ENCODE measurements at places on chromosomes 2 and 18.

- DNase-seq: no peak
Observed at GRCh38 chr18:44356566-44357157, 324.0 kb upstream of the SETBP1 start.

DNA sequence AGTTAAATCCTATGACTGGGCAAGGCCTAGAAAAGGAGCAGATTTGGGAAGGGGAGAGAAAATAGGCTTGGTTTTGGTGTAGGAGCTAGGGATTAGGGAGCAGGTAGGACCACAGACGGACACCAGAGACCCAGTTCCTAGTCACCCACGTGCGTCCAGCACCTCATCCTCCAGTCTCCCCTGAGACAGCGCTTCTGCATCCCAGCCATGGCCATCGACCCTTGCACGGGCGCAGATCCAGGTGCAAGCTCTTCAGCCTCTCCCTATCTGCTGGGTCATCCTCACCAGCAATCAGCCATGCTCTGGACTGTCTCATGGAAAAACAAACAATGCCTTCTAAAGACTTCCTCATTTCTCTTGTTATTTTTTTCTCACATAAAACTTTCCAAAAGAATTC is 246.8 kb upstream of the RAB6C start:
- no peak for DNase-seq

GRCh38 chr2:241516520-241516965 is 8.2 kb upstream of the STK25 start:
- DNase-seq: no peak

- no peak for DNase-seq
Observed at GRCh38 chr2:164115806-164116205, 380.0 kb upstream of the FIGN start.

DNA sequence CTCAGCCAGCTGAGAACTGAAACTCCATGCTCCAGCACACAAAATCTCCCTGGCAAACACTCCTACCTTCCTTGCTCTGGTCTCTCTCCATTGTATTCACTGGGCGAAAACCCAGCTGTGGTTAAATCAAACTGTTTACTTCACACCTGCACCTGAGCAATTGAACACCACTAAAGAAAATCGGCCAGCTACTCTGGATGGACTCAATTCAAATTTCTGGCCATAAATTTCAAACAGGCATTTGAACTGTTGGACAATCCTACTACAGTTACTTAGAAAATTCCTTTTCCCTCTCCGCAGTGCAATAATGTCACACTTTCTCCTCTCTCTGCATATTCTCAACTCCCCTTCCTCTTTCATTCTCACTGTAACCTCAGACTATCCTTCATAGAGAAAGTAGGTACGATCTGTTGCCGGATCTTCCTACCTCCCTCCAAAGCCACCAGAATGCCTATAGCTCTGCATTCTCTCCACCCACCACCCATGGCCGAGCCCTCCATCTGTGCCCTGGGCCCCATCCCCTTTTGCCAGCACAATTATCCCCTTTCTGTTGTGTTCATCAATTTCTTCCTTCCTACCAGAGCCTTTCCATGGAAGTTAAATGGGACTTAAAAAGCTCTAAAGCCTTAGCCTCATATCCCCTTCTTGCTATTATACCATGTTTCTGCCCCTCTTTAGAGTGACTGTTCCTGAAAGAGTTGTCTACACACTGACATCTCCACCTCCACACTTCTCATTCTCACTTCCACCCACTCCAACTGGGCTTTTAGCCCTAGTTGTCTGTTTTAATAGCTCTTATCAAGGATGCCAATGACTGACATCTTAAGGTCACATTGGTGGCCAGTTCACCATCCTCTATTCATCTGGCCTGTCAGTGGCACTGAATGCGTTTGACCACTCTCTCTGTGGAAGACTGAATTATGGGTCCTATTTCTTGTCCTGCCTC is 127.5 kb upstream of the SLC1A4 start:
- no peak for DNase-seq

GRCh38 chr2:9497017-9497416 is 22.7 kb downstream of the IAH1 start:
- DNase-seq: no peak

DNA sequence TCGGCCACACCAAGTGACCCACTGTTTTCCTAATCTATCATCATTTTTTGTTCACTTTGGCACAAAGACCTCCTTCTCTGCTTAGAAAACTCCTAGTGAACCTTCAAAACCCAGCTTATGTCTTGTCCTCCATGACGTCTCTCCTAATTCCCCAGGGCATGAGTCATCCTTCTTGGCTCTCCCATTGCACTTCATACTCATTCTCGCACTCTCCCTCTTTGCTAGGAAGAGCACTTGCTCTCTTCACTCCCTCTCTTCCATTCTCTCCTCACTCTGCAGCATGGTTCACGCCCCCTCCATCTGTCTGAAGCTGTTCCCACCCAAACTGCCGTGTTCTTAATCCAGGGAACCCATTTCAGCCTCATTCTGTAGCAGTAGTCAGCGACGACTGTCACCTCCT is 103.9 kb downstream of the MRO start:
- DNase-seq: no peak

GRCh38 chr2:133651861-133652260 is 83.6 kb upstream of the NCKAP5 start:
- DNase-seq: no peak

DNA sequence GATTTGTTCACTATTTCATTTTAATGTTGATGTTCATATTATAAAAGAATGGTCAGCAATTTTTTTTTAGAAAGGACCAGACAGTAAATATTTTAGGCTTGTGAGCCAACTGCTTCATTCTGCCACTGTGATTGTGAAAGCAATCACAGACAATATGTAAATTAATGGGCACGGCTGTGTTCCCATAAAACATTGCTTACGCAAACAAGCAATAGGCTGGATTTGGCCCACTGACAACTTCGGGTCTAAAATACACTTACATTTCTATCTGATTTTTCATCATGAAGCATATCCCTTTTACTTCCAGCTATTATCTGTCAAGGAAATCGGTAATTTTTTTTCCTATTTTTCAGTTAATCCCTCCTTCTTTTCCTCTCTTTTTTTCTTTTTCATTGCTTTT is 182.2 kb upstream of the CDH2 start:
- DNase-seq: no peak

- DNase-seq: no peak
Observed at GRCh38 chr2:129199501-129199900, 780.0 kb upstream of the RAB6C start.

DNA sequence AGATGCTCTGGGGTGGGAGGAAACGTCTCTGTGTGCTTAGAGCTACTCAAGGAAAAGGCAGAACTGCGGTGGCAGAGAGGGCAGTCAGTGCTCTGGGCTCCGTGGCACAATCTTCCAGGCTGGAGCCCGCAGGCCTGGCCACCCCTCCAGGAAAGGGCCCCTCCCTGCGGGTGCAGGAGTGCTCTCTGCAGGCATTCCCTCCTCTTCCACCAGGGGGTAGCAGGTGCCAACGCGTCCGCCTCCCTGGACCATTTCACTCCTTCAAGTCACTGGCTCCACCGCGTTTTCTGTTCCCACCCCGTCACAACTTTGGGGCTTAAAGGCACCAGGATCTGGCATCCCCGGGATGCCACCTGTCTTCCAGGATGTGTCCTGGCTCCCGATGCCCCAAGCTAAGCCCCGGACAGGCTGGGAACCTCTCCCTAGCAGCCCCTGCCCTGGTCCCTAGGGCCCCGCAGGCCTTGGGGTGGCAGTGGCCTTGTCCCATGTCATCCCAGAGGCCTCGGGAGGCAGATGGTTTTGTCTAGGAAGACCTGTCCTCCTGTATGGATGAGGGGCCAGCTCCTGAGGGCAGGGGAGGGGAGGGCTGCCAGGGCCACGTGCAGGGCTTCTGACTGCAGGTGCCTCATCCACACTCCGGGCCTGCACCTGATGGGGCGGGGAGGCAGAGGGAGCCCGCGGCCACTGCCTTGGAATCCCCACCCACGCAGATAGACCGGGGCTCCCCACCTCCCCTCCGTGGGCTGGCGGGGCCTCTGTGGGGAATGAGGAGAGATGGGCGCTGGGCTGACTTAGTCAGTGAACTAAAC is 26.4 kb downstream of the KCNIP3 start:
- no peak for DNase-seq

DNA sequence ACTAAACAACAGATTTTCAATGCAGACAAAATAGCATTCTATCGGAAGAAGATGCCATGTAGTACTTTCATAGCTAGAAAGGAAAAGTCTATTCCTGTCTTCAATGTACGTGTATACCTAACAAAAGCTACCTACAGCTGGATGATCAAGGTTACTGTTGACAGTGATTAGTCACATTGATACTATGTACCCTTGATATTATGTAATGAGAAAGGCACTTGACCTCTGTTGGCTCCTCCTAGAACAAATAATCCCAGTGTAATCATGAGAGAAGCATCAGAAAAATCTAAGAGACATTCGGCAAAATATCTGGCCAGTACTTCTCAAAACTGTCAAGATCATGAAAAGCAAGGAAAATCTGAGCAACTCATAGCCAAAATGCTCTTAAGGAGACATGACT is 44.4 kb upstream of the LRRTM4 start:
- DNase-seq: no peak

- DNase-seq: no peak
Observed at GRCh38 chr18:69358212-69358895, 42.3 kb upstream of the DOK6 start.

DNA sequence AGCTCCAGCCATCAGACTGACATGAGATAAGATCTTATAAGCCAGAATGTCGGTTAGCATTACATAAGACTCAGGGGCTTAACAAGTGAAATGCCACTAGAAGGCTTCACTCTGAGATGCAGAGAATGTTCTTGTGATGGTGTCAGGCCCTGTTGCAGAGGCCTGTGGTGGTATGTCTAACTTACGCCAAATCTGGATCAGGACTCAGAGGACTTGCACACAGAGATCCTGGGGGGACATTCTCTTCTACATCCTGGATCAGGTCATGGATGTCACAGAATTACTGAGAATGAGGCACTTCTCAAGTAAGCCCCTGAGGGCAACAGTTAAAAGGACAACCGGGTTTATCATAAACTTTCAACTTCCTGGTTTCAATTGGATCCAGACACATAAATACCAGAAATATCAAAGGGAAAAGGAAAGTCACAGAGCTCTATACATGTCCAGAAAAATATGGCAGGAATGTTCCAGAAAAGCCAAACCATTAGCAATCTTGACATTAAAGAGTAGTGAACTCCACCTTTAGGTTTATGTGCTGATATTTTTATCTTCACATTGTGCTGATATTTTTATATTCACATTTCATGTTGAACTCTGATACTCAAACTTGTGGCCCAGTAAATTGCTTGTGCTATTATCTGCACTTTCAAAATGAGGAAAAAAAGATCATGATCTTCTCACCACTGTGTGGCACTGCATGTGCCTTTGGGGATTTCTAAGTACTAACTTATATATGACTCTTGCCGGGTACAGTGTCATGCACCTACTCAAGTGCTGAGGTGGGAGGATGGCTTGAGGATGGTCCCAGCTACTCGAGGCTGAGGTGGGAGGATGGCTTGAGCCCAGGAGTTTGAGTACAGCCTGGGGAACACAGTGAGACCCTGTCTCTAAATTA is 137.5 kb upstream of the RNF152 start:
- DNase-seq: no peak

DNA sequence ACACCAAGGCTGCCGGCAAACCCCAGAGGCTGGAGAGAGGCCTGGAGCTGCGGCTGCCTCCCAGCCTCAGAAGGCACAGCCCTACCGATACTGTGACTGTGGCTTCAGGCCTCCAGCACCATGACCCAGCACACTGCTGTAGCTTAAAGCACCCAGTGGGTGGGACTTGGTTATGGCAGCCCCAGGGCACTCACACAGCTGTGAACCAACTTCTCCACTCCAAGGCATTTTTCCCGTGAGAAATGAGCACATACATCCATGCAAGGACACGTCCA is 199.5 kb downstream of the NDUFA10 start:
- DNase-seq: no peak

DNA sequence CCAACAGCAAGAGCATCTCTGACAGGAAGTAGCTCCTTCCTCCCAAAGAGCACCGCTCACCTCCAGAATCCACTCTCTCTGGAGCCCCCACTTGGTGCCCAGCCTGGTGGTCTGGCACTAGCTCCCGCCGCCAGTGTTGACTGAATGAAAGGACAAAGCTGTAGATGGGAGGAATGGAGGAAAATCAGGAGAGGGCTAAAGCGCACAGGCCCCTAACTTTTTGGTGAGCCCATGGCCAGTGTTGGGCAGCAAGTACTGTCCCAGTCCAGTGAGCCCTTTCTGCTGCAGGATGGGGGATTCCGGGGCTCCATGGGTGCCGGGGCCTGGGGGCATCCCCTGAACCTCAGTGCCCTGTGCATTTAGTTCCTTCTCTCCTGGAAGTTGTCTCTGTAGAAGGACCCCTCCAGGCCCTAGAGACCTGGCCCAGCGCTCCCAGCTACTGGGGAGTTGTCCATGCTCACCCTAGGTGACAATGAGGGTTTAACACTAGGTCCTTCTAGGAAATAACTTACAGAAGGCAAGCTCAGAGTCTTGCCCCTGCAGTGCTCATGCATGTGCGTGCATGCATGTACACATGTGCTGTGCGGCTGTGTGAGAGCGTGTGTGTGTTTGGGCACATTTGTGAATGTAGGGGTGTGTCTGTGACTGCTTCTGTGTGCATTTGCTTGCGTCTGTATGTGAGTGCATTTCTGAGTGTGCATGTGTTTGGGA is 33.6 kb downstream of the GLI2 start:
- DNase-seq: no peak

Measured in stimulated activated CD8-positive, alpha-beta memory T cell treated with anti-CD3 and anti-CD28 coated beads, Interleukin-15, amount 100 ng/mL, for 4 hours (primary cell).